ENCODE measurements at places on chromosomes 16 and 17. TPM values are rescaled to one million over a fixed set of nuclear protein-coding genes. Genes with fewer than 3 reads are reported as not detected.
A peak's percentile ranks its signal among the peaks of the same experiment; 100 is the strongest.

CTRB1 gene
- total RNA-seq = not detected

ST6GALNAC2 gene
- not detected for total RNA-seq

RGS9 gene
- 1.2 TPM for total RNA-seq

KRTAP4-5 gene
- not detected for total RNA-seq

DNA sequence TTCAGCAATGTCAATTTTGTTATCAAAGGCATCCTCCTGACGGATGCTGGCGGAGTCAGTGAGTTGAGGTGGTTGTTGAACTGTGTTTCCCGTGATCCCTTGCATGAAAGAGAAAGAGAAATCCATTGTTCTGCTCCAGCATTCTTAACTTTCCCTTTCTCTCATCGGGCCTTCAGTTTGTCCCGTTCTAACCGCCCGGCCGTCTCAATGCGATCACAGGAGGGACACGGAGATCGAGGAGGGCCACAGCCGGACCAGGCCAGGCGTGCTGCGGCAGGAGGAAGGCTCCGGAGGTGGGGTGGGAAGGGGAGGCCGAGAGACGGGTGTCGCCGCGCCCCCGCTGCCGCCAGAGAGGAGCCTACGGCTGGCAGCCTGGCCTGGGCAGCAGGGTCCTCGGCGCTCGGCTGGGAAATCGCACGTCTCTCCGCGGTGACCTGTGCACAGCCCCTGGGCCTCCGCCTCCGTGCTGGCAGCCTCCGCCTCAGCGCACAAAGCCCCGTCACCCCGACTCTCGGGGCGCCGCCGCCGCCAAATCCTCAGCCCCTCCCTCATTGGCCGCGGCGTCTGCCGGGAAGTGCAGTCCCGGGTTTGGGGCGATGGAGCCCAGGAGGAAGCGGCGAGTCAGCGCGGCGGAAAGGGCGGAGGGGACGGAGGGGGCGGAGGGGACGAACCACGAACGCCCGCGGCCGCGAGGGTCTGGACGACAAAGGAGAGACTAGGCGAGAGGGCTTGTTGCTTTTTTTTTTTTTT lies 38.1 kb downstream of the SOST start:
- peak; percentile 82 for DNase-seq

DNA sequence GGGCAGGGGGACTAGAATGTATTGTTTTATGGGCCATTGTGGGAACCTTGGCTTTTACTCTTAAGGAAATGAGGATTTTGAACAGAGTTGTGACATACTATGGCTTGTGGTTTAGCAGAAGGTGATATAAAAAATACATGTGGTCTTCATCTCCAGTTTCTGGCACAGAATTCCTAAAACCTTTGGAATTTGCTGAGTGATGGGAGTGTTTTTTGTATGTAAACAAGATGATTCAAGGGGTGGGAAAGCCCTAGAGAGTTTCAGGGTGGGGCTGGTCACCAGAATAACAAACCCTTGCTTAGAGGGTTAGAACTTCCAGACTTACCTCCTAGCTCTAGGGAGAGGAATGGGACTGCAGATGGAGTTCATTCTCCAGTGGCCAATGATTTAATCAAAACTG lies 316.1 kb downstream of the PHKB start:
- DNase-seq = no peak

- DNase-seq = no peak
These were observed 51.4 kb downstream of the RAP1GAP2 start for GRCh38 chr17:2847381-2848333.

DNA sequence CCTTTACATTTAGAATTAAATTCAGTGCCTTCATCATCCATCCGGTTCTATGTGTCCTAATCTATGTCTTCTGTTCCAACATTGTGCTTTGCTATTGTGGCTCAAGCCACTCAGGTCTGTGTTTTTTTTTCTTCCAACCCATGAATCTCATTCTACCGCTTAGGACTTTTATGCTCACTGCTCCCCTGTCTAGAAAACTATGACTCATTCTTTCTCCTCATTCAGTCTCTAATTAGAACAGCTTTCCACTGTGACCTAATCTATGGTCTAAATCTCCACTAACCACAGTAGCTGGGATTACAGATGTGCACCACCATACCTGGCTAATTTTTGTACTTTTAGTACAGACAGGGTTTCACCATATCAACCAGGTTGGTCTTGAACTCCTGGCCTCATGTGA lies 418.7 kb downstream of the KCNJ2 start:
- DNase-seq = no peak

- no peak for DNase-seq
These were observed 26.8 kb upstream of the DLX3 start for GRCh38 chr17:50021681-50022370.

SEPTIN12 gene
- not detected for total RNA-seq

DNA sequence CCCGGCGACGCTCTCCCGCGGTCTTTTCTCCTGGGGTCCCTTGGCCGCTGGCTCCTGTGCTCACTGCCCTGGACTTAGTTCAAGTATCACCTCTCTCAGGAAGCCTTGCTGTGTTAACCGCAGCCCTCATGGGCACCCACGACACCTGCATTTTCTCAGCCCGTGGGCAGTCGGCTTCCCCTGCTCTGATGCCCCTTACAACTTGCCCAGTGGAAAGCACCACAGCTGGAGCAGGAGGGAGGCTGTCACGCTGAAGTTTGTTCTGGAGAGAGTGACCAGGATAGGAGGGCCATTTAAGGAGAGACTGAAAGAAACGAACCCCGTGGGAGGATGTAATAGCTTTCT lies 395 bp downstream of the STXBP4 start:
- DNase-seq = peak; percentile 32

Data from activated naive CD8-positive, alpha-beta T cell treated with anti-CD3 and anti-CD28 coated beads for 36 hours (primary cell).